Activated B cell treated with CpG ODN at 0.5 μM for 24 hours (primary cell): ENCODE measurements at places on chromosomes 6 and 20. TPM values are rescaled to one million over a fixed set of nuclear protein-coding genes. Genes with fewer than 3 reads are reported as not detected.

The BPI gene
- total RNA-seq, result not detected in 2 replicates

The RIN2 gene
- total RNA-seq, result 0.46 and 0.75 TPM in 2 replicates

The SEMG1 gene
- total RNA-seq, result not detected in 2 replicates

The SRXN1 gene
- 6.1 and 7.4 TPM in 2 replicates for total RNA-seq

The RUNX2 gene
- 1.8 and 2.0 TPM in 2 replicates for total RNA-seq
